ENCODE measurements at places on chromosomes 6 and 20.

- no peak for DNase-seq
Observed at GRCh38 chr20:34541264-34541901, 17.1 kb upstream of the MAP1LC3A start.

- DNase-seq = no peak
Observed at GRCh38 chr6:124793398-124793797, 168.8 kb upstream of the RNF217 start.

DNA sequence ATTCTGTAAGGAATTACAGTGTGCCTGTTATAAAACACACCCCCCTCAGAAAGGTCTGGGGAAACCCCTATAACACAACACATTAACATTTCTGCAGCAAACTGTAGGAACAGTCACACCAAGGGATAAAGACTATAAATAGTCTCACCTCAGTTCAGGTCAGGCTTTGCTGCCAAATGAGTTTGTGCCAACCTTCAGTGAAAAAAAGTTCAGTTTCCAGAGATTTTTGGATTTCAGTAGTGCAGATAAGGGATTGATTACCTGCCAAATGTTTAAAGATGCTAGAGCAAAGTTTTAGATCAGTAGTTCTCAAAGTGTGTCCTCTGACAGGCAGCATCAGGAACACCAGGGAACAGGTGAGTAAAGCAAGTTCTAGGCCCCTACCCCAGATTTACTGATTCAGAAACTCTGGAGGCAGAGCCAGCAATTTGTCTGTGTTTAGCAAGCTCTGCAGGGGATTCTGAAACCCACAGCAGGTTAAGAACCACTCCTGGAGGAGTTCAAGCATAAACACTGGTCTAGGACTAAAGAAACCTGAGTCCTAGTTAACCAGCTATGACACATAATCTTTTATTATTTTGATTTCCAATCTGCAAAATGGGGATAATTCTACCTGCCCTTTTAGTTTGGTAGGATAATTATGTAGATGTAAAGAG lies 111.0 kb downstream of the RCAN2 start:
- no peak for DNase-seq

DNA sequence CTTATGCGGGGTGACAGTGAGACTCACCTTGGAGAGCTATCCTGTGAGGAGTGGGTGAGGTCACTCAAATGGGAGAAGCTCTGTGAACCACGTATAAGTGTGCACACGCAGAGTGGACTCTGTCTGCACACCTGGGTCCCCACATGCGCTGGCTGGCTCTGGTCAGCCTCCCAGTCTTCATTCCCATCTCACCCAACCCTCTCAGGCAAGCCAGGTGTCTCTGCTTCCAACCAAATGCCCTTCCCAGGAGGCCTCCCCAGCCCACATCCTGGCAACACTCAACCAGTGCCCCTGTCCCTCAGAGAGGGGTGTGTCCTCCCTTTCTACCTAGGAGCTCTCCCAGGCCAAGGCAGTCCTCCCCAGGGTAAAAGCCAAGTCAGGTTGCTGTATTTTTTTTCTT lies 8.0 kb upstream of the PI16 start:
- DNase-seq = no peak

DNA sequence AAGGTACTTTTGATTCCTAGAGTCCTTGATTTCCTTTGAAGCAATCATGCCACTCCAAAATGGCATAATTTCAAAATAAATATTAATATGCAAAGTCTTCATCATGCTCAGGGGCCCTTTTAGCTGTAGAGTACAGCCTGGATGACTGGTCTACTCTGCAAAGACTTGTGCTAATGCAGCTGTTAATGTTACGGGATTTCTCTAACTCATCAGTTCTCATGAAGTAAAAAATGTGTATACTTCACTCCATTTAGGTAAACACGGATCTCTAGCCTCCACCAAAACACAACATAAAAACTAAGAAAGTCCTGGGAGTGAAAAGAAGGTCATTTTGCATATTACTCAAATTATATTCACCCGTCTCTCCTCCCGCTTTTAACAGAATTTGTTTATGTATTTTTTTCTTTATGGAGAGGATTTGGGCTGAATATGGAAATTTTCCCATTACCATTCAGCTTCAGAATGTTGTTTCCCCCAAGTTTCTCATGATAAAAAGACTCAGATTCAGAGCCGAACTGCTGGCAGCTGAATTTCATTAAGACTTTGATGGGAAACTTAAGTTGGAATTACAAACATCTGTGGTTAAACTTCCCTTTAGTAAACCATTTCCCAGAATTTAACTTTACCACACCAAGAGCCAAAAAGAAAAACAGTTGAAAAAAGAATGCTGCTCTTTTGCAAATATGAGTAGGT lies 8.7 kb downstream of the LAMA4 start:
- DNase-seq = no peak

DNA sequence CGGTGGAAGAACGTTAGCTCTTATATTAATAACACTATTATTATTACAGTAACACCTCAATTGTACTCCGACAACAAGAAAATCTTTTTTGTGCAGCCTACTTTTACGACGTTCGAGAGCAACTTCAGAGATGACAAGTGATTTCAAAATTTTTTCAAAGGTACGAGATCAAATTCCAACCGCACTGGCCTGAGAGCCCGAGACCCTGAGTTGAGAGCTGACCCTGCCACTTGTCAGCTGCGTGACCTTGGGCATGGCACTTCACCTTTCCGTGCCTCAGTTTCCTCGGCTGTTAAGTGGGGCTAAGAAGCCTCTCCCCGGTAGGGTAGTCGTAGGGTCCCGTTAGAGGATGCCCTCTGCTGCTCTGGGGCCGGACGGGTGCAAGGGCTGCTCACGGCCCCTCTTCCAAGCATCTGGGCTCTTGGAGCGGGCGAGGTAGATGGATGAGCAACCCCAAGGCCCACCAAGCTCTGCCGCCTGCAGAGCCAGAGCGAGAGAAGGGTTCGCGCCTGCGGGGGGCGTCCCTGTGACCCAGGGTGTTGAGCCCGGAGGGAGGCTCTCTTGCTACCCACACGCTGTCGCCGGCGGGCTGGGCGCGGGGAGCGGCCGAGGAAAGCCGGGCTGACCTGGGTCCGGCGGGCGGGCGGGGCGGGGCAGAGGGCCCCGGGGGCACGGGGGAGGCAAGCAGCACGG lies 510 bp downstream of the NDRG3 start:
- DNase-seq = no peak

DNA sequence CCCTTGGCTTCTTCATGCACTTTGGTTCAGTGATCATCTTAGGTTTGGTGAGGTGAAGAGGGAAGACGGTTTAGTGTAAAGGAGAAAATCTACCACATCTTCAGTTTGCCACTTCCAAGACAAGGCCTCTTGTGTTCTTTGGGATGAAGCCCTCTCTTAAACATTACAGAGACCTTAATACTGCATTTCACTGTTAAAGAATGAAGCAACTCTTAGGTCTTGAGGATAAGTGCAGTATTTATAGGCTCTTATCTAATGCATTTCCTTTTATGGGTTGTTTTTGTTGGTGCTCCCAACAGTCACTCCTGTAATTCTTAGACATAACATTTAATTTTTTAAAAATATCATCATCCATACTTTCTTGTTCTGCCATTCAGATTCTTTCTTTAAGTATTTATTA lies 139.9 kb upstream of the LAMP5 start:
- DNase-seq = no peak

GRCh38 chr6:16320533-16321340 lies 82.3 kb downstream of the GMPR start:
- no peak for DNase-seq

GRCh38 chr6:13466304-13467215 lies 20.8 kb downstream of the GFOD1 start:
- DNase-seq = no peak

DNA sequence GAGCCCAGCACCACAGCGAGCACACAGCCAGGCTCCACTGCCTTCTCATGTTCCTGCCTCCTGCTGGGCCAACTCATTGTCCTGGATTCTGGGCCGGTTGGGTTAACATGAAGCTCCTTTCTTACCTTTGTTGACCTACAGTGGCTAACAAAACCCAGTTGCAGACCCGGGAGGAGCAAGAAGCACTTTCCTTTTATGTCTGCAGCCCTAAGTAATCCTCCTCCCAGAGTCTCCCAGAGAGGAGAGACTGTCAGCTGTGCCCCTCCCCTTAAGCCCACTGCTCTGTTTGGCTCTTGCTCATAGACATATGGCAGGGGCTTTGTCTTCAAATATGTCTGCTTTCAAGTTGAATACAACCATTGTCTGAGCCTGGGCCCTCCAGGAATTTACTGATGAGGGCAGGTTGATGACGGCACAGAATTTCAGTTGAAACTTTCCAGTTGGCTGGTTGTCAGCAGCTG lies 55.2 kb downstream of the PSMB1 start:
- no peak for DNase-seq

- DNase-seq = no peak
Observed at GRCh38 chr6:12363651-12364381, 73.7 kb downstream of the EDN1 start.

- no peak for DNase-seq
Observed at GRCh38 chr6:28215425-28215824, 9.7 kb upstream of the ZSCAN9 start.

DNA sequence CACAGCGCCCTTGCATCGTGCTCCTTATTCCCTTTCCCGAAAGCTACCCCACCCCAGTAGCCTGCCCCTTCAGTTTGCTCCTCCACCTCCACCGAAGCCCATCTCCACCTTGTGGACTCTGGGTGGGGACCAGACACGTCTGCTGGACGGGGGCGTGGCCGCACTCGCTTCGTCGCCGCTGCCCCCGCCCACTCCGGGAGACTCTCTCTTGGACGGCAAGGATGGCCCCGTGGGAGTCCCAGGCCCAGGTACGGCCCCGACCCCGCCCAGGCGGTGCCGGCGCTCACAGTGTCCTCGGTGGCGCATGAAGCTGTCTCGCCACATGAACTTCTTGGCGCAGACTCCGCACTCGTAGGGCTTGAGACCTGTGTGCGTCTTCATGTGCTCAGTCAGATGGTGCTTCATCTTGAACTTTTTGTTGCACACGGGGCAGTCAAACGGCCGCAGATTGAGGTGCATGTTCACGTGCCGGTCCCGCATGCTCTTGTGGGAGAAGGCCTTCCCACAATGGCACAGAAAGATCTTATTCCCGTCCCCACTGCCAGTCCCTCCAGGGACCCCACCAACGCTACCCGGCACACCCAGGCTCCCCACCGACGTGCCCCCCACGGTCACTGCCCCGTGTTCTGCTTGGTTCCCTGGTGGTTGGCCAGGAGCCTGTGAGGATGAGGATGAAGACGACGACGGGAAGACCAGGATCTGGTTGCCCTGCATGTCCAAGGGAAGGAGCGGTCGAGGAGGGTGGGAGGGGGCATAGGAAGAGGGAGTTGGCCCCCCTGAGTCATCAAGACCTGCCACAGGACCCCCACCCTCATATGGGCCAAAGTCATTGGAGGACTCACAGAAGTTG lies 1.3 kb upstream of the TAPBP start:
- no peak for DNase-seq

DNA sequence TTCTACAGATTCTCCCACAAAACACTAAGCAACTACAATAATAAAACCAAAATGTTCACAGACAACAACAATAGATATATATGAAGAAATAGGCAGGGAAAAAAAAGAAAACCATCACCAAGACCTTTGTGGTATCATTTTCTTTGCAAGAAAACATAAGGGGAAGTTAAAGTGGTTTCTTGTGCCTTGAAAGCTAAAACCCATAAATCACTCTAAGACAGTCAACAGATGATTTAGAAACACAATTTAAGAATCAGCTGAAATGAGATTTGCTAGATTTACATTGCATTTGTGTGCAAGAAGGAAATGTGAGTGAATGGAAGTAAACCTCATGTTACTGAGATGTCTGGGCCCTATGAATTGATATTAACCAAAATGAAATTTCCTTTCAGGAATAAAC lies 1265.4 kb upstream of the GJE1 start:
- no peak for DNase-seq

DNA sequence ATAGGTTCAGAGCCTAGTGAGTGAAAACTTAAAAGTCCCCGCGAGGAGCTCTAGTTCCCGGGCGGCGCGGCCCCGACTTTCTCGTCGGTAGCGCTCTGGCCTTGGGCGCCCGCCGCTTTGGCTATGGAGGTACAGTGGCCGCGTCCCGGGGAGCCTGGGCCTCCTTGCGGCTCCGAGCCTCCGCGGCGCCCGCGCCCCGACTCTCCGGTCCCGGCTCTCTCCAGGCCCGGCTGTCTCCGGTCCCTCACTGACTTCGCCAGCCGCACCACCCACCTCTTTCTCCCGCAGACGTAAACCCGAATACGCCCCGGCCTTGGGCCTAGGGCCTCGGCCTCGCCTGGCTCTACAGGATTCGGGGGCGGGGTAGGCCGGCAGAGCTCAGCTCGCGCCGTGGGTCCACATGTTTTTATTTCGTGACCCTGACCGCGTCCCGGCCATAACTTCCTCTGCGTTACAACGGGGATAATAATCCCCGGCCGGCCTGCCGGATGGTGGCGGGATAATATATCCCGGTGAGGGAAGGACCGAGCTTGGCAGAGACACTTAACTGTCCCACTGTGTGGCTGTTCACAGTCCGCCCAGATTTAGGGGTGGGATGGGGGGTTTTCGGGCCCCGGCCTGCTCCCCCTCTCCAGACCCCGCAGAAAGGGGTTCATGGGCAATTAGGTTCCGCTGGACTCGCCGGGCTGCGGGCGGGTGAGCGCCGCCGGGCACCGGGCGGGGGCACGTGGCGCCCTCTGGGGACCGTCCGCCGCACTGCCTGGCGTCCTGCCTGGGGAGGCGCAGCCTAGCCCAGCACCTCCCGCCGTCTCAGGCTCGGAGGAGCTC lies 10.0 kb upstream of the TBX18 start:
- peak; percentile 17 for DNase-seq

DNA sequence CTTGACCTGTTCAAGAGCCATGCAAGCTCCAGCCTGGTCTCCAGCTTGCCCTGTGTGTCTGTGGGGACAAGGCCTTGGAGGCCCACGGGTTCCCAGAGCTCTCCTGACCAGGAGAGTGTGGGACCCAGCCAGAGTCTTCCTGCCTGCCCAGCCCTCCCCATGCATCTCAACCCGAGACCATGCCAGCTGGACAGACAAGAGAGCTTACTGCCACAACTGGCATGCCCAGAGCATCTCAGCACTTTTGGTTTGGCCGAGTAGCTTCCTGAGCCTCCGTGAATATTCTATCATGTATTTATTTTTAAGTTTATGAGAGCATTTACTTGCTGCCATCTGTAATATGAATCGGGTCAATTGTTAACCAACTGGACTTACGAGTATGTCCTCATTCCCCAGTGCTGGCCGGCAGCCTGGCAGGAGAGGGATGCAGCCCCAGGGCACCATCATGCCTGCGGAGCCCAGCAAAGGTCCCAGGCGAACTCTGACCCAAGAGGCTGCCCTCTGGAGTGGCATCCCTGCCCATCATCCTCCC lies 14.9 kb downstream of the IP6K3 start:
- DNase-seq = no peak

DNA sequence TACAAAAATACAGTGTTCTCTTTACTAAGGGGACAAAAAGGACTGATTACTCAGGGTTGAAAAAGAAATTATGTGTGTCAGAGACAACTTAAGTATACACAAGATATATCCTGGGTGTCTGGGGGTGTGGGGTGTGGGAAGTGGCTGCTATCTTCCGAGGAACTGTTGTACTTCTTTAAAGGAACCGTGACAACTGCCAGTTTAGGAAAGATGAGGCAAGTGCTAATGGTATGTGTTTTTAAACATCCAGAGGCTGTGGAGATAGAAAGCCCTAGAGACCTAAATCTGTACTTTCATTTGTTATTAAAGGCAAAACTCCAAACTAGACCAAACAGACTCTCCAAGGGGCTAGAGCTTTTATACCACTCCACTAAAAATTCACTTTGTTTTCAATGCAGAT lies 95.6 kb downstream of the SNAP25 start:
- DNase-seq = no peak

GRCh38 chr6:147691446-147691845 lies 183.0 kb downstream of the SAMD5 start:
- no peak for DNase-seq

Data from NCI-H460 (cell line).